Muscle of leg (tissue), 16 donors: ENCODE measurements at places on chromosomes 5 and 9. TPM values are rescaled to one million over a fixed set of nuclear protein-coding genes. Genes with fewer than 3 reads are reported as not detected.

Gene OCLN
- 2.4 TPM for total RNA-seq

Gene IFNA2
- 0.09 TPM for total RNA-seq

Gene PCDHGC5
- total RNA-seq, result 0.75 TPM

DNA sequence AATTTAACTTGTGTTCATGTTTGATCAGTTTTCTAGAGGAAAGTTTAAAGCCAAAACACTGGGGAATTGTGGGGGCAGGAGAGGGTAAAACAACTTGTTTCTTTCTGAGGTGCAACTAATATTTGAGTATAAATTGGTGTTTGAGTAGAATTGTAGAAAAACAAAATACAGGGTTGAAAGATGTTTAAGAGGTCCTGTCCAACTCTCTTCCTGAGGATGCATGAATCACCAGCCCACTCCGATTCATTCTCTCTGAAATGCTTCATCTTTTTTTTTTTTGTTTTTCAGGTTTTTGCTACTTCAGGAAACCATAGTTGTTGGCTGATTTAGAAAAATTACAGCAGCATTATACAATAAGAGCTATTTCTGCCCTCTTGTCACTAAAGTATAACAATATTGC is 42.4 kb upstream of the TMC1 start:
- peaks cover 2% of the 10 kb centered on the region for H3K4me1 ChIP-seq
- H3K27me3 ChIP-seq, result no peaks in the 10 kb centered on the region
- no peak for DNase-seq
- H3K27ac ChIP-seq, result no peak overlapping the region
- no peaks in the 10 kb centered on the region for H3K36me3 ChIP-seq

GRCh38 chr5:148125641-148126040 is 42.7 kb upstream of the SPINK14 start:
- peak; percentile 5 for DNase-seq
- no peaks in the 10 kb centered on the region for H3K4me1 ChIP-seq
- H3K27me3 ChIP-seq, result no peaks in the 10 kb centered on the region
- H3K36me3 ChIP-seq, result no peaks in the 10 kb centered on the region
- H3K4me3 ChIP-seq, result no peak overlapping the region
- H3K27ac ChIP-seq, result no peak overlapping the region

DNA sequence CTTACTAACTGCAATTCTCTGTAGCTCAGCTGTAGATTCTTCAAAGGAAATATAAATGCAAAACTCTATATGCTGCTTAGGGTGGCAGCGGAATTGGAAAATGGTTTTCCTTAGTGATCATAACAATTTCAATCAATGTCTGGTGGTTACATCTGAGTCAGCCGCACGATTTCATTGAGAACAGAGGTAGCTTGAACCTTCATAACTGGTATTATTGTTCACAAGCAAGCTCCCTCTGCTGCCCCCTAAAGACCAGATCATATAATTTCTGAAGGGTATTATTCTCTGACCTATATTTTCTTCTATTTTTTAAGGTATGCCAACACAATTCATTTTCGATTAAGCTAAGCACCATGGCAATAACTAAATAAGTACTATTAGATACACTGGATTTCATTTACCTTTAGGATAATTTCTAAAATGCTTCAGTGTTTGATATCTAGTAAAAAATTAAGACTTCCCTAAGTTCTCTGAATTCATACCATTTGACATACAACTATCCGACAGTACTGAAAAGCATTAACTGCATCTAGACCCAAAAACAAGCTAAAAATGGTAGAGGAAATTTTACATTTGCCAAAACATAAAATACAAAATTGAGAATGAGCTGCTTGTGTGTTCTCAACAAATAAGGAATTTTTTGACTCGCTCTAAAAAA is 181.1 kb upstream of the SPEF2 start:
- DNase-seq, result peak; percentile 38
- no peak overlapping the region for H3K27ac ChIP-seq
- H3K4me1 ChIP-seq, result no peaks in the 10 kb centered on the region
- H3K27me3 ChIP-seq, result no peaks in the 10 kb centered on the region
- no peak overlapping the region for H3K4me3 ChIP-seq
